PC-3 (cell line): ENCODE measurements at places on chromosomes 1 and 21.

- no peaks in the 10 kb centered on the region for H3K36me3 ChIP-seq
- no peak overlapping the region; the same call in 1 of the 2 replicates for H3K4me3 ChIP-seq
- H3K27ac ChIP-seq = no peak overlapping the region
- peak; percentile 59 for DNase-seq
- H3K4me1 ChIP-seq = 0 out of 2 replicates have a peak, but pooled peaks cover 4% of the 10 kb centered on the region
Measured at GRCh38 chr1:10941891-10942541, 70.4 kb upstream of the TARDBP start.

DNA sequence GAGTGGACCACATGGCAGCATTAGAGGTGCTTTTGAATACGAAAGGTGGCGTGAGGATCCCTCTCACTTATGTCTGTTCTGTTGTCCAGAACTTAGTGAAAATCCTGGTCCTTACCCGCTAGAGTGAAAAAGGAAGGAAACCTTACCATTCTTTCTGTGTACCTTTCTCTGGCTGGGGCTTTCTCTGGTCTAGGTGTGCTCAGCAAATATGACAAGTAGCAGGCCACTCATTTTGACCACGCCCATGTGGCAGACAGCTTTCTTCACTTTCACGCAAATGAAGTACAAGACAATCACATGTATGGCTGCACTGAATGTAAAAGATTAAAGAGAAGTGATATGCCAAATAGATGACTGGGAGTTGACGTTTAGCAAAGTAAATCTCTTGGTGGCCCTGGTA, 131.9 kb downstream of the FGGY start:
- no peak overlapping the region for H3K4me3 ChIP-seq
- no peaks in the 10 kb centered on the region for H3K36me3 ChIP-seq
- H3K27me3 ChIP-seq = no peaks in the 10 kb centered on the region
- no peak for DNase-seq

GRCh38 chr1:174938281-174939007, 61.3 kb upstream of the CACYBP start:
- no peaks in the 10 kb centered on the region for H3K4me1 ChIP-seq
- DNase-seq = no peak
- no peaks in the 10 kb centered on the region for H3K27me3 ChIP-seq

- no peak overlapping the region for H3K27ac ChIP-seq
- DNase-seq = no peak
- no peaks in the 10 kb centered on the region for H3K4me1 ChIP-seq
- no peaks in the 10 kb centered on the region for H3K27me3 ChIP-seq
Measured at GRCh38 chr21:25409978-25410377, 197.3 kb downstream of the MRPL39 start.

- H3K27ac ChIP-seq = no peak overlapping the region
- no peaks in the 10 kb centered on the region for H3K27me3 ChIP-seq
- peaks cover 13% of the 10 kb centered on the region for H3K4me1 ChIP-seq
Measured at GRCh38 chr21:46068516-46069079, 29.3 kb upstream of the COL6A2 start.

DNA sequence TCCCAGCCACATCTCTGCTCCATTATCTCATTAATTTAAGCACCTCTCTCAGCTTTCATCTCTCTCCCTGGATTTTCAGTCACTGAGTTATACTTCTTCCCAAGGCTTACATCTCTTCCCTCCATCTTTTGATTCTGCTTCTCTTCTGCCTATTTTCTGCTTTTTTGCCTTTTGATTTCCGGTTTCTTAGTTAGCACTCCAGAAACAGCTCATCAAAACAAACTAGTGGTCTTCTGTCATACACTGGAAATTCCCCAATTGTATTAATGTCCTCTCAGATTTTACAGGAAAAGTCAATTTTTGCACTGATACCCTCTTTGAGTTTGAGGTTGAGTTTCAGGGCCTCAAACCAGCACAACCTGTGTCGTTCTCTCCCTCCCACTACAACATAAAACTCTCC, 1.5 kb downstream of the LCE3E start:
- H3K27ac ChIP-seq = no peak overlapping the region
- no peaks in the 10 kb centered on the region for H3K36me3 ChIP-seq
- H3K27me3 ChIP-seq = no peaks in the 10 kb centered on the region
- no peak for DNase-seq

DNA sequence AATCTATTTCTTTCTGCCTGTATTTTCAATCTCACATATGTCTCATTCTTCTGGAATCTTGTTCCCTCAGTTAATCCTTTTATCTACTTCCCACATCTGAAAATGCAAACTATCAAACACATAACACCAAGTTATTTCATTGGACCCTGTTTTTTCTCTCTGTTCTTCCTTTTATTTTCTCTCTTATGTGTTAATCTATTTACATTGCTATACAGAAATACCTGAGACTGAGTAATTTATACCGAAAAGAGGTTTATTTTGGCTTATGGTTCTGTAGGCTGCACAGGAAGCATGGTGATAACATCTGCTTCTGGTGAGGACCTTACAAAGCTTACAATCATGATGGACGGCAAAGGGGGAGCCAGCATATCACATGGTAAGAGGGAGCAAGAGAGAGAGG, 247.6 kb downstream of the TGFB2 start:
- H3K27me3 ChIP-seq = no peaks in the 10 kb centered on the region
- no peak overlapping the region; the same call in 1 of the 2 replicates for H3K4me3 ChIP-seq
- peak; percentile 93 for DNase-seq
- H3K27ac ChIP-seq = peak overlapping the region; percentile 55
- no peaks in the 10 kb centered on the region; the same call in 1 of the 2 replicates for H3K36me3 ChIP-seq
- H3K4me1 ChIP-seq = peaks cover 19% of the 10 kb centered on the region

DNA sequence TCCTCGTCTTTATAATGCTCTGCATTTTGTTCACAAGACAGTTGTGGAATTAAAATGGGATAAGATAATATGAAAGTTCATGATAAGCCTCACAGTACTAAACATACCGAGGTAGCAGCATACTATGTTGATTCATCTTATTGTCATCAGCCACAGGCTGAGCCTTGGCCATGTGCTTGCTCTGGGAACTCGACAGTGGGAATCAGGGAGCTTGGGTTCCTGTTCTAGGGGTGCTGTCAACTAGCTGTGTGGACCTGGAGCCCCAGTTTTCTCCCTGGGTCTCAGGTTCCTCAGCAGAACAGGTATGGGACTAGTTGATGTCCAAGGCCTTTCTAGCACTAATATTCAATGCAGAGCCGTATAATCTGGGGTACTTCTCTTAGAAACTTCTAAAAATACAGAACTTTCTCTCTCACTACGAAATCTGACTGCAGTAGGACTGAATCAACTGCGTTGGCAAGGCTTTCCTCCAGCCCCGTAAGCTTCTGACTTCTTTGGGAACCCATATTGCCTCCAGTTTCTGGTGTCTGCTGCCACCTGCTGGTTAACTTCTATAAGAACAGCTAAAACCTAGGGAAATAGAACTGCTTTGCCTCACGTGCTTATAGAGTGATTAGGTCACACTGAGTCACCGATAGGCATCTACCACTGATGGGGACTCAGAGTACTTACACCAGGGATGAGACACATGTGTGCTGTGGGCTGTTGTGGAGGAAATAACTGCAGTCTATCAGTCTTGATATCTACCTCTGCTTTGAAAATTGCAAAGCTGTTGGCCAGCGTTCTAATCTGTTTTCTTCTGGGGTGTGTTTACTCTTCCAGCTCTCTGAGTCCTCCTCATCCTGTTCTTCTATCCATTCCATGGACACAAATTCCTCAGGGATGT, 110.9 kb downstream of the RGL1 start:
- H3K27ac ChIP-seq = peak overlapping the region; percentile 86
- H3K4me3 ChIP-seq = peak overlapping the region; percentile 45; the same call in 1 of the 2 replicates

DNA sequence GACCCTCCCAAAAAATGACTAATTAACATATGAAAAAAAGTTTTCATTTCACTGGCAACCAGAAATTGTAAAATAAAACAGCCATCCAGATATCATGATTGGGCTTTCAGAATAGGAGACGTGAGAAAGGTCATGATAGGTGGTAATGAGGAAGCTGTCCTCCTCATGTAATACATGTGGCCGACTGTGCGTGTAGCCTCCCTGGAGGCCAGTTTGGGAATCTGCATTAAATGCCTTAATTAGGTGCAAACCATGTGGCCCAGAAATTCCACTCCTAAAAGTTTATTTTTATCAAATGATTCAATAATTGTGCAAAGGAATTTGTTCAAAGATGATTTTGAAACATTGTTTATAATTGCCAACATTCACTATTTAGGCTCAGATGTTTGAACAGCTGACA, 127.6 kb upstream of the C1orf105 start:
- H3K4me1 ChIP-seq = no peaks in the 10 kb centered on the region
- H3K27ac ChIP-seq = no peak overlapping the region
- no peak overlapping the region for H3K4me3 ChIP-seq
- no peak for DNase-seq

DNA sequence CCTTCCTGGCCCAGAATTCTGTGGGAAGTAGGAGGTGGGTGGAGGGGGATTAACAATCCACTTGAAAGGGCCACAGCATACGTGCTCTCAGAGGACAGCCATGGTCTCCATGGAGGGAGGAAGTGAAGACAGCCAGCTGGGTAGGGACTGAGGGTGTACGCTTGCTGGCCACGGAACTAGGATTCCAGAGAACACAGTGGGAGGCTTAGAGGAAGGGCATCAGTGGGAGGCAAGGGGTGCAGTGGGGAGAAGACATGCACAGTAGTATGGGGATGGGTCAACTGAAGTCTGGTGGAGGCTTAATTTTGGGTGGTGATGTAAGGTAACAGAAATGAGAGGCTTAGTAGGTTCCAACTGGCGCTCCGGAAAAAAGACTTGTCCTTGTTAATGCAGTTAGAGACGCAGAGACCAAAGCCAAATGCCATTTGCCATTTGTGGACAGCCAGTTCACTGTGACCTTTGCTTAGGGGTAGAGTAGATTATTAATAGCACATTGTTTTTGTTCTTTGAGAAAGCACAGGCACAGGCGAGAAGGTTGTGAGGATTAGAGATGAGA, 103.0 kb downstream of the ZSCAN20 start:
- peaks cover 82% of the 10 kb centered on the region for H3K27me3 ChIP-seq
- H3K4me1 ChIP-seq = no peaks in the 10 kb centered on the region
- no peak for DNase-seq
- no peak overlapping the region for H3K4me3 ChIP-seq
- H3K27ac ChIP-seq = no peak overlapping the region

DNA sequence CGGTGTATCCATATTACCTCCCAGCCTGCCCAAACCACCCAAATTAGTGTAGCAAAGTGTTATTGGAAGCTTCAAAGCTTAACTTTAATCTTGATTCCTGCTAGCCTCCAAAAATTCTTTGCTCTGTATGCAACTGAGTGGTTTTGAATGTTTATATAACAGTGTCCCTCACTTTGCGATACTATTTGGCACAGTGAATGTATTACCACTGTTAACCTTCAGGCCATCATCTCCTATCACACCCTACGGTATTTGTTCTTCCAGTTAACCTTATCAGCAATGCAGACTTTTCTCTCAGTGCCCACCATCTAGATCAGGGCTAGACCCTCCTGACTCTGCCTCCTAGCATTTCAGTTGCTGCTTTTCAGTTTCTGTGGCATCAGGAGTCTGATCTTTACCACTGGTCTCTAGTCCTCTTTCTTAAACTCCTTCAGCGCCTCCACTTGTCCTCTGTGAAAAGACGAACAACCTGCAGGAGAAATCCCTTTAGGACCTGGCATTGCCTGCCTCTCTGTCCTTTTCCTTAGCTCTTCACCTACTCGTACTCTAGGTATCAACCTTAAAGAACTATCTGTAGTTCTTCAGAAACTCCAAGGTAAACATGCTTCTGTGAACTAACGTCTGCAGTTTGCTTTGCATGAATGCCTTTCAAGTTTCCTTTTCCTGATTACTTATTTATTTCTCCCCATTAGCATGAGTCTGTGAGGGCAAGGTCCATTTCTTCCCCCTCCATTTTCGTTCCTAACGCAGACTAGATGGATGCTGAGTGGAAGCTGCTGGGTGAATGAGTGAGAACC, 71.7 kb downstream of the SNX7 start:
- no peak overlapping the region for H3K4me3 ChIP-seq
- DNase-seq = no peak
- H3K27me3 ChIP-seq = no peaks in the 10 kb centered on the region
- no peak overlapping the region for H3K27ac ChIP-seq
- H3K36me3 ChIP-seq = no peaks in the 10 kb centered on the region
- no peaks in the 10 kb centered on the region for H3K4me1 ChIP-seq

GRCh38 chr21:25757531-25757930, 22.8 kb downstream of the GABPA start:
- H3K4me3 ChIP-seq = no peak overlapping the region
- no peak overlapping the region for H3K27ac ChIP-seq
- no peaks in the 10 kb centered on the region for H3K27me3 ChIP-seq

- H3K4me3 ChIP-seq = no peak overlapping the region
- H3K27ac ChIP-seq = no peak overlapping the region
- H3K36me3 ChIP-seq = no peaks in the 10 kb centered on the region
- no peak for DNase-seq
Measured at GRCh38 chr1:213281640-213282301, 230.7 kb downstream of the RPS6KC1 start.

- peaks cover 27% of the 10 kb centered on the region for H3K27me3 ChIP-seq
- DNase-seq = peak; percentile 40
- no peak overlapping the region for H3K4me3 ChIP-seq
- no peaks in the 10 kb centered on the region for H3K36me3 ChIP-seq
- H3K4me1 ChIP-seq = no peaks in the 10 kb centered on the region
Measured at GRCh38 chr1:90616395-90616794, 100.7 kb downstream of the BARHL2 start.

GRCh38 chr1:243292117-243292516, 36.3 kb downstream of the SDCCAG8 start:
- H3K36me3 ChIP-seq = peaks cover 51% of the 10 kb centered on the region
- H3K4me1 ChIP-seq = peaks cover 14% of the 10 kb centered on the region
- H3K27ac ChIP-seq = no peak overlapping the region
- DNase-seq = no peak
- no peak overlapping the region for H3K4me3 ChIP-seq
- no peaks in the 10 kb centered on the region for H3K27me3 ChIP-seq

DNA sequence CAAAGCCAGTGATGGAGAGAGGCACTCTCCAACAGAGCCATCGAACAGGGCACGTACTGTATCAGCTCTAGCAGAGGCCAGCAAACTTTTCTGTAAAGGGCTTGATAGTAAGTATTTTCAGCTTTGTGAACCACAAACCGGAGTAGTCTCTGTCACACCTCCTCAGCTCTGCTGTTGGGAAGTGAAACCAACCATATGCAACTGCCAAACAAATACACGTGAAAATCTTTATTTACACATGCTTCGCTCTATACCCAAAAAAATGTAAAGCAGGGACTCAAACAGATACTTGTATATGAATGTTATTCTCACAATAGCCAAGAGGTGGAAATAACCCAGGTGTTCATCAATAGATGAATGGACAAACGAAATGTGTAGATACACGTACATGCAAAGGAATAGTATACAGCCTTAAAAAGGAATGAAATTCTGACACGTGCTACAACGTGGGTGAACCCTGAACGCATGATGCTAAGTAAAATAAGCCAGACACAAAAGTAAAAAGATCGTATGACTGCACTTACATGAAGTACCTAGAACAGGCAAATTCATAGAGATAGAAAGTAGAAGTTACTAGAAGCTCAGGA, 39.0 kb downstream of the SETD4 start:
- H3K36me3 ChIP-seq = no peaks in the 10 kb centered on the region
- no peak for DNase-seq
- H3K27ac ChIP-seq = no peak overlapping the region
- H3K4me3 ChIP-seq = no peak overlapping the region
- no peaks in the 10 kb centered on the region for H3K4me1 ChIP-seq

- H3K27me3 ChIP-seq = no peaks in the 10 kb centered on the region
- DNase-seq = no peak
- peaks cover 17% of the 10 kb centered on the region for H3K4me1 ChIP-seq
- H3K4me3 ChIP-seq = peak overlapping the region; percentile 74
Measured at GRCh38 chr1:168178227-168178637, 530 bp upstream of the TIPRL start.

GRCh38 chr1:172155766-172156165, 264.7 kb upstream of the C1orf105 start:
- H3K27me3 ChIP-seq = no peaks in the 10 kb centered on the region
- peaks cover 16% of the 10 kb centered on the region for H3K4me1 ChIP-seq
- H3K27ac ChIP-seq = no peak overlapping the region
- no peak overlapping the region for H3K4me3 ChIP-seq
- H3K36me3 ChIP-seq = no peaks in the 10 kb centered on the region
